Activated CD4-positive, alpha-beta T cell treated with anti-CD3 and anti-CD28 coated beads, Interleukin-10, Interleukin-2, amounts not matched to agents 100 ng/mL and 50 ng/mL, durations not matched to agents 16 hours and 8 hours (primary cell): ENCODE measurements at places on chromosomes 1 and 21.

- DNase-seq, result no peak
Measured at GRCh38 chr1:236948381-236948780, 55.9 kb downstream of the MT1HL1 start.

DNA sequence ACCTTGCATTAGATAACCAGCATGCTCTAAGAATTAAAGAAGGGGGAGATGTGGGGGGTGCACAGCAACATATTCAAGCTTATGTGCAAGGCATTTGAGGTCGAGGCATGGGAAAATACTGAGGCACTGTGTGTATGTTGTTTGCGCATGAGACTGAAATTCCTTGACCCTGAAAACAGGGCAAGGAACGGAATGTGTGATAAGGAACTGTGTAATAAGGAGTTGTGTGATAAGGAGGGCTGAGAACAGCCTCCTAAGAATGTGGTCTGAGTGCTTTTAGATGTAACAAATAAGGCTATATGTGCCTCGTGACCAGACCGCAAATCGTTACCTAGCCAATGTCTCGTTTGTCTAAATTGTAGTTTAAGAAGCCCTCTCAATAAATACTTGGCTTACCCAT, 26.5 kb upstream of the ITLN1 start:
- DNase-seq, result no peak

DNA sequence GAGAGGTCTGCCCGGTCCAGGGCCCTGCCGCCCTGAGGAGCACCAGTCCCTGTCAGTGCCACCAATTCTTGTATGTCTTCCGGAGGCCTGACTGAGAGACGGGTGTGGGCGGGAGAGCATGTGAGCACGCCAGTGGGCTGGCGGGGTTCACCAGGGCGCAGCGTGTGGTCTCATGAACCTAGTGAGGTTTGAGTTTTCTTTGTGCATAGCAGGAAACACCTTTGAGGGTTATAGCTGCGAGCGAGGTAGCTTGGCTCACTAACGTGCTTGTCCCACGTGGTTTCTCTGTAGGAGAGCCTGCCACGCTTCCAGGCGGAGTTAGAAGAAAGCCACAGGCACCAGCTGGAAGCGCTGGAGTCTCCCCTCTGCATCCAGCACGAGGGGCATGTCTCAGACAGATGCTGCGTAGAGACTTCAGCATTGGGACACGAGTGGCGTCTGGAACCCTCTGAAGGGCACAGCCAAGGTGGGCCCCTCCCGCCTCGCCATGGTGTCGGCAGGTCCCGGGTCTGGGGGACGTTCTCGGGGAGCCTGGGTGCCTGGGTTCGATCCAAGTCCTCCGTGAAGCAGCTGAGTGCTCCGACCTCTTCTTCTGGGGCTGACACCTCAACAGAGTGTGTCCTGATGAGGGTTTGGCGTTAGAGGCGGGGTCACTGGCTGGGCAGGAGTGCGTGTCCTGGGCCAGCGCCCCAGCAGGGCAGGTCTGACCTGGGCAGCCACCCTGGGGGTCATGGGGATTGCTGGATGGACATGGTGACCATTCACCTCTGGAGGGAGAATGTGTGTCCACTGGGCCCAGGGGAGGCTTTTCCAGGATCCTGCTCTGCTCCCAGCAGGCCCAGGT, 31.4 kb downstream of the PCNT start:
- DNase-seq, result no peak

- DNase-seq, result peak; percentile 97
Measured at GRCh38 chr1:234963180-234963903, 165.3 kb downstream of the TOMM20 start.

DNA sequence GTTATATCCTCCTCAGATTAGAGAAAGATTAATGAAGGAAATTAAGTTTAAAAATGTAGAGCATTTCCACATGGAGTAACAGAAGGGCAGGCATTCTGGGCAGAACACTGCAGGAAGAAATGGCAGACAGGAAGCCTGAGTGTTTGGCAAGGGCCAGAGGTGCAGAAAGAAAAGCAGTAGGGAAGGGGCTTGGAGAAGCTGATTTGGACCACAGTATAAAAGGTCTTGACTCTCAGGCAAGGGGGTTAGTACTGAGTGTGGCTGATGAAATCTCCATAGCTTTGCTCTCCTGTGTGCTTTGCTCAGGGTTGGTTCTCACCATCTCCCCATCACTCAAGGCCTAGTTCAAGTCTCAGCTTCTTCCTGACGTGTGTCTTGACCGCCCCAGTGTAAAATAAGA, 80.2 kb downstream of the SLC45A1 start:
- DNase-seq, result no peak

GRCh38 chr1:62391369-62391971, 45.4 kb upstream of the USP1 start:
- DNase-seq, result peak; percentile 42

DNA sequence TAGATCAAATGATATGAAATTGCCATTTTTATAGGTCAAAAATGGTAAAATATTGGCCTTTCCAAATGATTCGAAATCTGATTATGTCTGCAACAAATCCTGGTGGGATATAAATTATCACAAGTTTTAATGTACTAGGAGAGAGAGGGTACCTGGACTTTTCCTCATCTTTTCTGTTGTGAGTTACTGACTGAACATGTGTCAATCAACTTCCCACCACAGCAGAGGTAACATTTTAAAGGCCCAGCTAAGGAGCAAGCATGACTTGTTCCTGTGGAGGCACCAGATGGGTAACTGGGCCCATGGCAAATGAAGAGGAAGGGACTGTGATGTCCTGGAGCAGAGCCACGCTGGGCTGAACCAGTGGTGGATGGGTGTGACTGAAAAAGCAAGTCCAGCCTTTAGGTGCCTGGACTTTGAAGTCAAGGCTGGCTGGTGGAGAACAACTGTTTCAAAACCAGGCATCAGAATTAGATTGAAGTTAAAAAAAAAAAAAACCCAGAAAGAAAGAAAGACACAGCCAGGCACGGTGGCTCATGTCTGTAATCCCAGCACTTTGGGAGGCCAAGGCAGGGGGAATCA, 6.6 kb downstream of the MR1 start:
- DNase-seq, result no peak

- DNase-seq, result no peak
Measured at GRCh38 chr1:54987427-54987826, 7.0 kb downstream of the TMEM61 start.

GRCh38 chr1:239735111-239735510, 348.7 kb downstream of the CHRM3 start:
- no peak for DNase-seq

GRCh38 chr1:229209386-229209785, 61.5 kb upstream of the RAB4A start:
- no peak for DNase-seq

DNA sequence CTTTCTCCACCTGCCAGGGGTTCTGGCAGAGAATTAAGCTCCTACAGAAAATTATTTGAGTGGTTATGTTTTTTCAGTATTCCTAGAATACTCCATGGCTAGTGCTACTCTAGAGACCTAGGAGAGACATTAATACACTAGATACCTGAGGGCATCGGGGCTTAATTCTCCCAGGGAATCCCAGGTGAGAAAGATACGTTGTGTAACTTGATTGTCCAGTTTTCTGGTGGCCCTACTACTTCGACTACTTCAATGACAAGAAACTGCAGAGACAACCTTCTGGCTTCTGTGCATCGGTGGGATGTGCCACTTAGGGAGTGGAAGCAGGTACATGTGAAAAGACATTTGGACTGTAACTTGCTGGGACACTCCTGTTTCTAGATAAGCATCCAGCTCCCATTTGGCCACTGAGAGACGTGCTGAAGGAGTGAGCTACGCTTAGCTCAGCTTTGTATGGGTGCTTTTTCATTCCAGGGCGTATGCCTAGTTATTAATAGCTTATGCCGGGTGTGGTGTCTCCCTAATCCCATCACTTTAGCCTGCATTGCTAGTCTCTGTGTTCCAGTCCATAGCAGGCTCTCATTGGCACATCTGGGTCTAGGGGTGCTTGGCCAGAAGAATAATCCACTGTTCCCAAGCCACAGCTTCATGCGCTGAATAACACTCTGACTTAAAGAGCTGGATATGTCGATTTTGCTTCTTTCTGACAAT, 300.7 kb downstream of the SIPA1L2 start:
- no peak for DNase-seq

DNA sequence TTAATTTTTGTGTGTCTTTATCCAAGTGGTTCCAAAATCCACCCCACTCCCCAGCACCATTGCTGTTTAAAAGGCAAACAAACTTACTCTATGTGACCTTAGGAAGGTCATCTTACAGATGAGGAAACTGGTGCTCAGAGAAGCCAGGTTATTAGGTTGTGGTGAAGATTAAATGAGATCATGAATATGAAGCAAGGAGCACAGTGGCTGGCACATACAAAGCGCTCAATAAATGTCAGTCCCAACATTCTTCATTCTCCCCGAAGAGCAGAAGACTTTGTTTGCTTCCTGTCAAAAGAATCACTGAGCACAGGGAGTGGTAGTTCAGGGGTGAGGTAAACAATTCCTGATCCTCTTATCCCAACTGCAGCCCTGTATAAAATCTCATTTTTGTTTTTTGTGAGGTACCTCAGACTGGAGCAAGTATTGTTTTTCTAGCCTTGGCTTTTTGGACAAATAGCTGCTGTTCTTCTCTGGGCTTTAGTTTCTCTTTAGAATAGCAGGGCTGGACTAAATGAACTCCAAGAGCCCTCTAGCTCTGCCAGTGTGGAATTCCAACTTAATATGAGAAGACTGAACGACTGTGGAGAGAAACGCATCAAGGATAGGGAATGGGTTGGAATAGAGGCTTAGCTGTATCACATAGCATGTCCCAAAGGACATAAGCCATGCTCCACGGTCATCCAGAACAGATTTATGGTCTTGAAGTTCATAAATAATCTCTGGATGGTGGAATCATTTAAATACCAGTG, 455.3 kb upstream of the USP24 start:
- no peak for DNase-seq

- DNase-seq, result no peak
Measured at GRCh38 chr1:247825362-247825761, 1.4 kb upstream of the OR14A16 start.

- no peak for DNase-seq
Measured at GRCh38 chr1:32221581-32221979, 573 bp downstream of the TMEM234 start.

DNA sequence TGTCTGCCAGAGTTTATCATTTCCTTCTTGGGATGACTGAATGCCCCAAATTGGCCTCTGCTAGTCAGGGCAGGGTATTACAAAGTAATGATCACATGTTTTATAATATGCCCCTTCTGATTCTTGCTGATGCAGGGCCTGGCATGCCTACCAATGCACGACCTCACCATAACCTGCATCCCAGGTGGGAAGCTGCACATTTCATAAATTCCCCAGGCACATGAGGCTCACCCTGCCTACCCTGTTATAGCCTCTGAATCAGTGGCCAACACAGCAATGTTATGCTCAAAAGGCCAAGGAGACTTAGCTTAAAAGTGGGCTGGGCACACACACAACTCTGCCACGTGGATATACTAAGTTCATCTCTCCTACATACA, 28.0 kb upstream of the XPR1 start:
- DNase-seq, result no peak

GRCh38 chr1:33155877-33156538, 25.8 kb downstream of the TRIM62 start:
- DNase-seq, result no peak

DNA sequence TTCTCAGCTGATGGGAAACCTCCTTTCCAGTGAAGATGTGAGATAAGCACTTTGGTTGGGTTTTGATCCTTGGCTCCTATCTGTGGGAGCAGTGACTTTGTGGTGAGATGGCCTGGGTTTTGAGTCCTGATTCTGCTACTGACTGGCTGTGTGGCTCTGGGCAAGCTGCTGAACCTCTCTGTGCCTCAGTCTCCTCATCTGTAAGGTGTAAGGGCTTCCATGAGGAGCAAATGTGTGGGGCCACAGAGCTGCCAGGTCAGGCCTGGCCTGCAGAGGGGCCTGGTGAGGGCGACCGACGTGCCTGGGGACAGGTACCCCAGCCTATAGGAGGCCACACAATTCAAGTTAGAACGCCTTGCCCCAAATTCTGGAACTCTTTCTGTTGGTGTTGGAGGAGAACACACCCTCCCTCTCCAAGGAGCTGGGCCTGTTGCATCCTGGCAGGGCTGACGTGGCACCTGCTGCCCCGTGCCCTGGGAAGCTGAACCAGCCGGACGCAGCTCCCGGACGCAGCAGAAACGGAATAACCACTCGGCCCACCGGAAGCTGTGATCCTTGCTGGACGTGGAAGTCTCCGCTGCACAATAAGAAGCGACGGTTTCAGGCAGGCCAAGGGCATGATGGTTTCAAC, 62.7 kb downstream of the AGPAT3 start:
- DNase-seq, result no peak

- DNase-seq, result no peak
Measured at GRCh38 chr1:169015464-169015863, 91.0 kb upstream of the ATP1B1 start.

DNA sequence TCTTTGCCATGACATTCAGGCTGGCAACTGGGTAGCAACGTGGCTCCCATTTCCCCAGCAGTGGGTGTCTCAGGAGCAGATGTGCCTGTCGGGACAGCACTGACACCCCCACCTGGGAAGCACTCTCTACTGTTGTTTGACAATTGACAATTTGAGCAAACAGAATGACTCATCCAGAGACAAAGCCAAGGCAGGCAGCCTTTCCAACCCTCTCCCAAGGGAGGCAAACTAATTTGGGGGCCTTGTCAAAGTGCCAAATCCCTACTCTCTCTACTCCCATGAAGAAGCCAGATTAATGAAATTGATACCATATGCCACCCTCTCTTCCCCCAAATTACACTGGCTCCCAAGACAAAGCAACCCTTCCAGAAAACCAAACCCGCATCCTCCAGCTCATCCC, 65.6 kb downstream of the GRIK3 start:
- DNase-seq, result no peak

- no peak for DNase-seq
Measured at GRCh38 chr1:173287785-173288184, 80.7 kb upstream of the TNFSF4 start.

GRCh38 chr1:195939844-195940243, 668.4 kb downstream of the KCNT2 start:
- DNase-seq, result no peak

DNA sequence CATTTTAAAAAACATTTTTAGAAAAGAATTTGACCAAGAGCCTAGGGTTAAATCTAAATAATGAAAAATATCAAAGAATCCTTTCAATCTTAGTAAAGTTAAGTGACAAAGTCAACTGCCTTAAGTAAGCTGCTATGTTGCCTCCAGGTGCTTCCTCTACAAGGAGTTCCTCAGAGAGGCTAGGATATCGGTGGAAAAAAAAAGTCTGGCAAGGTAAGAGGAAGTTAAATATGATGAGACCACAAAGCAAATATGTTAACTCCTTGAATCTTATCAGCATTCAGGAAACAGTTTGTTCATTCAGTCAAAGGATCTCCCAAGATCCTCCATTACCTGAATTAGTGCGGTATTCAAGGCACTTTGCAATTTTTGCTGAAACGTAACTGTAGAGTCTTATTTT, 563.5 kb downstream of the PTPRC start:
- DNase-seq, result no peak

DNA sequence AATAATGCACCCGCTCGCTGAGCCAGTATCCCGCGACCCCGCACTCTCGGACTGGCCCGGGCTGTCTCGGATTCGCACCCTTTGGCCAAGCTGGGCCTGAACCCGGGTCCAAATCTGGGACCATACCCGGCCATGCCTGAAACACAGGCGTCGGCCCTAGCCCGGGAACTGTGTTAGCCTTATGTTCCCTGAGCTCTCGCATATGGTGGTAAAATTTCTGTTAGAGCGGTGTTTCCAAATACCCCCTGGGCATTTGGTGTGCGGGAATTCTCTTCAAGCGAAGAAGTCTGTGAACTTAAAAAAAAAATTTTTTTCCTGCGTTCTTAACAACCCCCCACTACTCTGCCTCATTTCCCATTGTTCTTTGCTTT, 3.1 kb downstream of the RNF220 start:
- no peak for DNase-seq

- no peak for DNase-seq
Measured at GRCh38 chr1:170146720-170147263, 1.0 kb downstream of the NTMT2 start.

GRCh38 chr1:164855716-164856329, 296.8 kb downstream of the PBX1 start:
- no peak for DNase-seq
